ENCODE measurements at places on chromosomes 12 and 14.
A peak's percentile ranks its signal among the peaks of the same experiment; 100 is the strongest.

DNA sequence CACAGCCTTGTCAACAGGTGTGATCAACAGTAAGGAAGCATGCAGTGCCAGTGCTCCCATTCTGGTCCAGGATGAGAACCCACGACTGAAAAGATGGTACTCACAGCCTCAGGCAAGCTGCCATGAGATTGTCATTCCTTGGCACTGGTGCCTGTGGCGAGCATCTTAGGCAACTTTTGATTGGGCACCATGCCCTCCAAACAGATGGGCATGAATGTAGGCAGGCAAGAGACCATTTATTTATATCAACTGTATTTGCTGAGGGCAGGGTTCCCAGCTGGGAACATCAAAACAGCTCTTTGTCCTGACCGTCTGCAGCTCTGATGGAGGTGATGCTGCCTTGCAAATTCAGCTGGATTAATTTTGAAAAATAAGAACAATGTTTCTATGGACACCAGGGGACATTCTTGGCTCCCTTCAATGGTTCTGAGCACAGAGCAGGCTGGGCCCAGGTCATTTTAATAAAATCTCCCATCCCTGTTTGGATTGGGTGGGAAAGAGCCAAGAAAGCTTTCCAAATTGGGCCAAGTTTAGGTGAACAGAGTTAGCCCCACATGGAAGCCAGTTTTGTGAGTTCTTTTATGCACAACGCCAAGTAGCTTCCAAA lies 522.5 kb downstream of the RMST start:
- DNase-seq = no peak

DNA sequence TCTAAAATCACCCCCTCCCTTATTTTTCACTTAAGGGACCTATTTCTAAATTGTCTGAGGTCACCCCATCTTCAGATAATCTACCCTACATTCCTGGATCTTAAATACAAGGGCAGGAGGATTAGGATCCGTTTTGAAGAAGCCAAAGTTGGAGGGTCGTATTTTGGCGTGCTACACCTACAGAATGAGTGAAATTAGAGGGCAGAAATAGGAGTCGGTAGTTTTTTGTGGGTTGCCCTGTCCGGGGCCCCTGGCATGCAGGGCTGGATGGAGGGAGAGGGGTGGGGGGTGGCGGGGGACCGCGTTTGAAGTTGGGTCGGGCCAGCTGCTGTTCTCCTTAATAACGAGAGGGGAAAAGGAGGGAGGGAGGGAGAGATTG lies 300 bp upstream of the CCND2 start:
- DNase-seq = no peak

- no peak for DNase-seq
These were observed 10.6 kb downstream of the AREL1 start for GRCh38 chr14:74702293-74702692.

GRCh38 chr14:65042731-65043372 lies 56.2 kb downstream of the FNTB start:
- no peak for DNase-seq

GRCh38 chr12:19298836-19299605 lies 140.3 kb upstream of the AEBP2 start:
- peak; percentile 22 for DNase-seq

DNA sequence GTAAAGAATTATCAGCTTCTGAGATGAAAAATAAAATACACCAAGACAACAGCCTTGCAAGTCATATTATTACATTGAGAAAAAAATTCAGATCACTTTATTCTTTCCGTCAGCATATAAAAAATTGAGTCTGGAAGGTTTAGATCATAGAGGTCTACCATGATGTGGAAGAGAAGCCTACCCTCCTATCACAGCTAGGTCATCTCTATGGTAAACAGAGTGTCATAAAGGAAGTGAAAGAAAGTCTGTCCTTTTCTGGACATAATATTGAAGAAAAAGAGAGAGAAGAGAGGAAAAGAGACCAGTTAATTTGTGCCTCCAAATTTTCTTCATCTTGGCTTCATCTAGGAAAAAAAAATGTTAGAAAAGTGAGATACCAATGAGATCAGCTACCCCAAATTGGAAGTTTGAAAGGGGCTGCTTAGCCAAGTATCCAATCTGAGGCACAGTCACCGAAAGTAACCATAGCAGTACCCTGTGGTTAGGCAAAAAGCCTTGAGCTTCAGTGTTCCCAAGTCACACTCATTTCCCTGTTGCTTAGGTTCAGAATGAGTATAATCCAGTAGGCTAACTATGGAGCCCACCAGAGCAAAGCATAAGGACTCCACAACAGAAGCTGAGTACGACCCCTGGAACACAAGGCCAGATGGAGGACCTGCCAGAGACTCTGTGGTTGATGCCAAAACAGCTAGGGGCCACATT lies 38.1 kb downstream of the DUSP6 start:
- no peak for DNase-seq

DNA sequence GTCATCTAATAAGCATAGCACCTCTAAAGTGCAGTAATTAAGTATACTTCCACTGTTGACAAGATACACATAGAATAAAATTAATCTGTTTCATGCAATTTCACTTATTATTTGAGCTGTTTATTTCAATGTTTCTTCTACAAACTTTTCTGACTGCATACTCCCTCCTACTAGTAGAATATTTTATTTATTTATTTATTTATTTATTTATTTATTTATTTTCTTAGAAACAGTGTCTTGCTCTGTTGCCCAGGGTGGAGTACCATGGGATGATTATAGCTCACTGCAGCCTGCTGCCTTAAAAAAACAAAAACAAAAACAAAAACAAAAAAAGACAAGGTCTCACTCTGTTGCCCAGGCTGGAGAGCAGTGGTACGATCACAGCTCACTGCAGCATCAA lies 68.4 kb upstream of the KITLG start:
- DNase-seq = no peak

DNA sequence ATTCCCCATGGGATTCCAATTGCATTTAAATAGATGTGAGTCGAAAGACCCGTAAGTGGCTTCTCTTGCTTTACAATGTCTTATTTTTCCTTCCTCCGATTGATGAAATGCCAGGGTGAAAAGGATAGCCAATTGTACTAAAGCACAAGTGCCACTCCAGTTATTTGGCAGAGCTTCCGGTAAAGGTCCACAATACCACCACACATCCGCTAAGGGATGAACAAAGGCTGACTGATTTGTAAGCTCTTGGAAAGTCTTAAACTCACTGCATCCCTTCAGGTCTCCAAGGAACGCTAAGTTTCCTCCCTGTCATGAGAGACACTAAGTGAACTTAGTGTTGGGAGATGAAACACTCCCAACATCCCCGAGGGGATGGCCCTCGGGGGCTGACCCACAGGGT lies 21.2 kb upstream of the RNASE1 start:
- DNase-seq = no peak

GRCh38 chr12:91877456-91878235 lies 268.0 kb downstream of the BTG1 start:
- no peak for DNase-seq

DNA sequence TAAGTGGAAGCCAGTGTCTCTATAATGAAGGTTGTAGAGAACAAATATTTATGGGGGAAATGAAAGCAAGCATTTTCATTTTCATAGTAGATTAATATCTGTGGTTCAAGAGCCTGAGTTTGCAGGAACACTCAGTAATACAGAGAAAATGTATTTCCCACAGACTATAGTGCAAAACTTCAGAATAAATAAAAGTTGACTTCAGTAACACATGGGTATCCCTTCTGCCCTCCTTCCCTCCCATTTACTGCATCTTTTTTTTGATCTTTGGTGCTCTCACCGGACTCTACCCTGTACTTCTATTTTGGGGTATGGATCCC lies 75.3 kb upstream of the AMN1 start:
- no peak for DNase-seq

DNA sequence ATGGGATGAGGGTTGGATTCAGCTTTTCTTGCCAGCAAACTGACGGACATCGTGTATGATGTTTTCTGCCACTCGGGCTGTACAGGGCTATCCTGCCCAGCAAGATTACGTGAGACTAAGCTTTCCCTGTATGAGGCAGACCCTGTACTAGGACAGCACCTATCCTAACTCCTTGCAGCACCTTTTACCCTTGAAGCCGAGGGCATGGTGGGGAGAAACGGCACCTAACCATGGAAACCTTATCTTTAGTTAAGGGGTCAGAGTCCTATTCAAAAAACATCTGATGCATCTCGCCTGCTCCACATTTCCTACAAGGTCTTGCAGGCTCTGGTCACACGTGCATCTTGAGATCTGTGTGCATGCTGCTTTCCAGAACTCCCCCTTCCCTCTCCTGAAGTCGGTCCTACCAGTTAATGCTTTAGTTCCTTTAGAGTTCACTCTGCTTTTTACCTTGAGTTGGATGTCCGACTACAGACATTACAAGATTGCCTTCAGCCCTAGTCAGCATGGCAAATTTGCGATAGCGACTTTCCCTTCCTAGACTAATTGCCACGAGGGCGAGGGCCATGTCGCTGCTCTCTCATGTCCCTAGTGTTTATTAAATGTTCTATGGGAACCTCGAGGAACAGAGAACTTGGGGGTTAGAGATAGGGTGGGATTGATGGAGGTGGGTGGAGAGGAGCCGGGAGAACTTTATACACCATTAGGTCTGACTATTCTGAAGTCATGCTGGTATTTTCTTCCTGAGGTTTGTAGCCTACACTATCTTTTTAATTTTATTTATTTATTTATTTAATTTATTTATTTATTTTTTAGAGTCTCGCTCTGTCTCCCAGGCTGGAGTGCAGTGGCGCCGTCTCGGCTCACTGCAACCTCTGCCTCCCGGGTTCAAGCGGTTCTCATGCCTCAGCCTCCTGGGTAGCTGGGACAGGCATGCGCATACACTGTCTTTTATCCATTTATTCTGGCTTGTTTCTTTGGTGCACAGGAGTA lies 6.6 kb downstream of the RAN start:
- no peak for DNase-seq

DNA sequence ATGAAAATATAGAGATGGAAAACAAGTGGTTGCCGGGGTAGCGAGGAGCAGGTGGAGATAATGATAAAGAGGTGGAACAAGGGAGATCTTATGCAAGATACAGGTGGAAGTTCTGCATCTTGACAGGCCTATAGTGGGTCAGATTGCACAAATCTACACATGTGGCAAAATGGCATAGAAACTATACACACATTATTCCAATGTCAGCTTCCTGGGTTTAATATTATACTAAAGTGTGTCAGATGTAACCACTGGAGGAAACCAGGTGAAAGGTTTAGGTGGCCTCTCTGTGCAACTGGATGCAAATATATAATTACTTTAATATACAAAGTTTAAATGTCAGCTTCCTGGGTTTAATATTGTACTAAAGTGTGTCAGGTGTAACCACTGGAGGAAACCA lies 1.1 kb downstream of the SLC38A4 start:
- no peak for DNase-seq
